ENCODE measurements at places on chromosomes 4 and X.

DNA sequence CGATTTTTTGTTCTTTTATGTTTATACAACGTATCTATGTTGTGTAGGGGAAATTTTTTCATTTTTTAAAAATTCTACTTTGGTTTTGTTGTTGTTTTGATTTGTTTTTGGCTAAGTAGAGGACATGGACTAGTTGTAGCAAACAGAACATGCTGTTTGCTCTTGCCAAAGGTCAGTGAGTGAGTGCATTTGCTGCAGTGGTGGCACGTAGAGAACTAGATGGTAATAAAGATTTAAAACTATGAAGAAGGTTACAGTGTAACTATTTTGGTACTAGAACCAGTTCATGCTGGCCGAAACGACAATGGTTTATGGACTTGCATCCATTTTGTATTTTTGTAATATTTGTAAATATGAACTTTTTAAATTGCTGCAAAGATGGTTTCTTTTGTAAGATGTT lies 1.9 kb upstream of the SCML1 start:
- DNase-seq, result no peak

GRCh38 chr4:1783015-1783414 lies 10.1 kb upstream of the FGFR3 start:
- no peak for DNase-seq

DNA sequence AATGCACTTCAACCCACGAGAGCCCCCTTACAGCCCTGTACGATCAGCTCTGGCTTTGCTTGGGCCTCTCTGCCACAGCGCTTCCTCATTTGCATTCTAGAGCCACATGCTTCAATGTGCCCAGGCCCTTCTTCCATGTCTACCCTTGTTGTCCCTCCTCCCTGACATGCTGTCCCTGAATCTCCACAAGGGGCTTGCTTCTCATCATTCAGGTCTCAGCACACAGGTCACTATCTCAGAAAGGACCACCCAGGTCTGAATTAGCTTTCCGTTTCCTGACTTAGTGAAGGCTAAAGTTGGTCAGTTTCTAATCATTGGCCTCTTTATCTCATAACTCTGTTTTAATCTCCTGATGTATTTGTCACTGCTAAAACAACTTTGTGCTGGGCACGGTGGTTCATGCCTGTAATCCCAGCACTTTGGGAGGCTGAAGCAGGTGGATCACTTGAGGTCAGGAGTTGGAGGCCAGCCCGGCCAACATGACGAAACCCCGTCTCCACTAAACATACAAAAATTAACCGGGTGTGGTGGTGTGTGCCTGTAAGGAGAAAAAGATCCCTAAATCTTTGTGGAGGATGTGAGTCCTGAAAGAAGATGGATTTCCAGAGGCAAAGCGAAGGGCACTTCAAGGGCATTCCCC lies 17.9 kb upstream of the SLC34A2 start:
- DNase-seq, result no peak

DNA sequence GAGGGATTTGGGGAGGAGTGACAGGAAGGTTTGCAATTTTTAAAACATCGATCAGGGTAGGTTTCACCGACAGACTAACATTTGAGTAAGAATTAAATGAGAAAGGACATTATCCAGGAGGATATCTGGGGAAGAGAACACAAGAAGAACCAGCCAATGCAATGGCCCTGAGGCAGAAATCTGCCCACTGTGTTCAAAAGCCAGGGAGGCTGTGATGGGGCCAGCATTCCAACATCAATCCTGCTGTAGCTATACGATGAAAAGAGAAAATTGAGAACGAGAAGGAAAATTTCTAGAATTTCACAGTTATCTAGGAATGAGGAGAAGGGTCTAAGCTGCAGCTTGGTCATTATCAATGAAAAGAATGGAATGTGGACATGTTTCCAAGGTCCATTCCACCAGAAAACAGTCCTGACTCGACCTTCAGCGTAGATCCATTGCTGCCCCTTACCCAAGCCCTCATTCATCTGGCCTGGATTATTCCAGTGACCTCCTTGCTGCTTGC lies 84.4 kb downstream of the APBB2 start:
- no peak for DNase-seq

GRCh38 chrX:16589211-16589610 lies 60.7 kb upstream of the S100G start:
- DNase-seq, result no peak

- no peak for DNase-seq
Measured at GRCh38 chr4:85760511-85760910, 285.6 kb downstream of the ARHGAP24 start.

GRCh38 chr4:110484029-110484428 lies 8.1 kb downstream of the ENPEP start:
- DNase-seq, result no peak
